ENCODE measurements at places on chromosomes 13 and 19. TPM values are rescaled to one million over a fixed set of nuclear protein-coding genes. Genes with fewer than 3 reads are reported as not detected.

The FBN3 gene
- not detected for total RNA-seq

The SHKBP1 gene
- total RNA-seq, result 282 TPM

GRCh38 chr19:15418231-15418578 is 583 bp downstream of the AKAP8L start:
- DNase-seq, result no peak

DNA sequence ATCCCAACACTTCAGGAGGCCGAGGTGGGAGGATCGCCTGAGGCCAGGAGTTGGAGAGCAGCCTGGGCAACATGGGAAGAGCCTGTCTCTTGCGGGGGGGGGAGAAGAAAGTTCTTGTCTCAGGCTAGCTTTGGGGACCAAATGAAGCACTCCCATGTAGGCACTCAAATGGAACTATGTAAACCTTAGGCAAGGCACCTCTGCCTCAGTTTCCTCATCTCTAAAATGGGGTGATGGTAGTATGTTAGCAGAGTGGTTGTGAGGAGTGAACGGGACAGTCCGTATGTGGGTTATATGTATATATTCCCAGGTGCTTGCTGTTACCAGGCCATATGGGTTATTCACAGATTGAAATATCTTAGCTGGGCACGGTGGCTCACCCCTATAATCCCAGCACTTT is 6.5 kb upstream of the DLL3 start:
- no peak for DNase-seq

GRCh38 chr13:27774169-27774568 is 18.1 kb upstream of the GSX1 start:
- no peak for DNase-seq

DNA sequence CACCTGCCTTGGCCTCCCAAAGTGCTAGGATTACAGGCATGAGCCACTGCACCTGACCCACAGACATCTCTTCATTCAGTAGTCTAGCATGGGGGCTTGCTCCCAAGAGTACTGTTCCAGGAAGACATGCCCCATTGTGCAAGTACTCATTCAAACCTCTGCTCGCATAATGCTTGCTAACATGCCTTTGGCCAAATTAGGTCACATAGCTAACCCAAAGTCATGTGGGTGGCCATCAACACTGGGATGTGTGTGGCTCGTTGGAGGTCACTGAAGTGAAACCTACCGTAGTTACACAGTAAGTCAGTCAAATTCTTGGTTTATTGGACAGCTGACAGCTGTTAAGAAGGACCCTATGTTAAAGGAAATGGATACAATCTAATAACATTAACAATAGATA is 20.3 kb downstream of the RFXAP start:
- DNase-seq, result no peak

GRCh38 chr19:5578097-5578846 is 10.5 kb upstream of the TINCR start:
- DNase-seq, result peak; percentile 92

The OVOL3 gene
- total RNA-seq, result not detected

DNA sequence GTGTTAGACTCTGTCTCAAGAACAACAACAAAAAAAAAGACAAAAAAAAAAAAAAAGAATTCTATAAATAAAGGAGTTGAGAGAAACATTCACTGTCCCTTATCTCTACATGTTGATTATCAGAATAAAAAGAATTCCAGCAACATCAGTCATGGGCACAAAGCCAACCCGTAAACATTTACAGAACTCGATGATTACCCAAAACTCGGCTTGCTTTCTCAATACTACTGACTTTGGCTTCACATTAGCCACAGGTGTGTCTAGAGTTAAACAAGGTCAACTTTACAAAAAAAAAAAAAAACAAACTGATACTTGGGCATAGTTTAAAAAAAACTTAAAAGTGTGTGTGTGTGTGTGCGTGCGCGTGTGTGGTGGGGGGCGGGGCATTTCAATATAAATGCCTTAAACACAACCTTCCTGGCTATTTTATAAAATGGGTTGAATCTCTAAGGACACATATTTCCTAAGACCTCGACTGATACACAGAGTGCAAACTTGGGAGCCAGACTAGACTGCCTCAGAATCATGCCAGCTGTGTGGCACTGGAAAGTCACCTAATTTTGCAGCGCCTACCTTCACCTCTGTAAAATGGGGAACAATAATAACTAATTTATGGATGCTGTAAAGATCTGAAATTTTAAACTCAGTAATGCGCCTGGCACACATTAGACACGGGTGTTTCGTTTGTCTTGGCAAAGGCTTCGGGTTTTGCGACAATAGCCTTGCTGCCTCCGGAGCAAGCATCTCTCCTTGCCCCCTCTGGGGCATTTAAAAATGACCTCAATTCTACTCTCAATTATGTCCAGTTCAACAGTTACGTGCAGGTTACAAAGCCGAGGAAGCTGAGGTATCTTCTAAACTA is 922 bp downstream of the EBPL start:
- no peak for DNase-seq

GRCh38 chr13:47408546-47409319 is 511.9 kb upstream of the HTR2A start:
- DNase-seq, result no peak

DNA sequence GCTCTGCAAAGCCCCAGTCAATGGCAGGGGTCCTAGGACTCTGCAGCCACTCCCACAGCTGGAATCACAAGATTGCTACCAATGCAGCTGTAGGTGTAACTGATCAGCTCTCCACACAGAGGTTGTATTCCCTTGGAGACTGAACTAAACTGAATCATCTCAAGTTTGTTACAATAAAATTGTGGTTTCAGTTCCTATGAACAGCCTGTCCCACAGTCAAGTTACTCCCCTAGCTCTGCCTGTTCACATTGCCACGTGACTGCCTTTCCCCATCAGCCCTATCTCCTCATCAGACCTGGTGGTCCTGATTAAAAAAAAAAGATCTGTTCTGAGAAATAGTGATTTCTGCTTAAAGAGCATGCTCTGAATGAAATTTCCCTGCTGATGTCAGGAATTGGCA is 287.9 kb upstream of the NBEA start:
- no peak for DNase-seq
